ENCODE measurements at places on chromosomes 6 and 20.

- DNase-seq, result no peak
Measured at GRCh38 chr6:141482796-141483597, 649.7 kb upstream of the GJE1 start.

DNA sequence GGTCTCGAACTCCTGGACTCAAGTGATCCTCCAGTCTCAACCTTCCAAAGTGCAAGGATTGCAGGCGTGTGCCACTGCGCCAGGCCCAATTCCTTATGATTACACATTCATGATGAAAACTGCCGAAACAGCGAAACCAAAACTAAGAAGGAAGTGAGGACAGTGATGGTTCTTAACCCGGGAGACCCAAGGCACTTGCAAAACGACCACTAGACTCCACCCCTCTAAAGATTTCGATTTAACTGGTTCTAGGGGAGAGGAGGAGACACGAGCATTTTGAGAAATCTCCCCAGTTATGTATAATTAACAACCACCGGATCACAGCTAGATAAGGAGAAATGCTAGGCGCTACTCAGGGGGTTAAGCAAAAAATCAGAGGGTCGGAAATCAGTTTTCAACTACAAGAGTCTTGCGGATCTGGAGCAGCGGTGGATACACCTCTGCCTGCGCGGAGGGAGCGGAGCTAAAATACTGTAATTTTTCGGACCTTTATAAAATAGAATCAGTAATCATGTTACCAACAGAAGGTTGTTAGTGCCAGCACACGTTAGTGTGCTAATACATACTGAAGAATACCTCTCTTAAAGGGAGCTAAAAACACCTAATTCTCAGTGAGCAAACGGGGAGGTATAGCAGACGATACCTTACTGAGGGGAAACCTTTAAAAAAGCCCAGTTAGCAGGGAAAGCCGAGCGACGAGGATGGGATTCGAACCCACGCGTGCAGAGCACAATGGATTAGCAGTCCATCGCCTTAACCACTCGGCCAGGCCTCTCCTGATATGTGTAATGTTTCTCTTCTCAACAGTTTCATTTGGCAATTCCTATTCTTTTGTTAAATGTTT, 60.0 kb upstream of the BTN3A2 start:
- peak; percentile 83 for DNase-seq

DNA sequence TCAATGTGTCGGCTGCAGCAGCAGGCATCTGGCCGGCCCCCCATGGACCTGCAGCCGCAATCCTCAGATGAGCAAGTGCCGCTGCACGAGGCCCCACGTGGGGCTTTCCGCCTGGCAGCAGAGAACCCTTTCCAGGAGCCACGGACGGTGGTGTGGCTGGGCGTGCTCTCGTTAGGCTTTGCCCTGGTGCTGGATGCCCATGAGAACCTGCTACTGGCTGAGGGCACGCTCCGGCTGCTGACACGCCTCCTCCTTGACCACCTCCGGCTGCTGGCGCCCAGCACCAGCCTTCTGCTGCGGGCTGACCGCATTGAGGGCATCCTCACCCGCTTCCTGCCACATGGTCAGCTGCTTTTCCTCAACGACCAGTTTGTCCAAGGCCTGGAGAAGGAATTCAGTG, 3.5 kb downstream of the AP5S1 start:
- DNase-seq, result no peak

DNA sequence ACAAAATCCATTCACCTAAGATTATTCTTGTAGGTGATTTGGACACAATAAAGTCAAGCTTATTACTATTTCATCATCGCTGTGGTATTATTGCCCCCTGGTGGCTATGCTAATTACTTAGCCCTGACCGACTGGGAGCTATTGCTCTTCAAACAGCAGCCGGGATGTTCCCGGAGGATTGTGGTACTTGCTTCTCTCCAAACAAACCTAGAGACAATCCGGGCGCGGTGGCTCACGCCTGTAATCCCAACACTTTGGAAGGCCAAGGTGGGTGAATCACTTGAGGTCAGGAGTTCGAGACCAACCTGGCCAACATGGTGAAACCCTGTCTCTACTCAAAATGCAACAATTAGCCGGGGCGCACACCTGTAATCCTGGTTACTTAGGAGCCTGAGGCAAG, 15.4 kb upstream of the STMND1 start:
- DNase-seq, result no peak

DNA sequence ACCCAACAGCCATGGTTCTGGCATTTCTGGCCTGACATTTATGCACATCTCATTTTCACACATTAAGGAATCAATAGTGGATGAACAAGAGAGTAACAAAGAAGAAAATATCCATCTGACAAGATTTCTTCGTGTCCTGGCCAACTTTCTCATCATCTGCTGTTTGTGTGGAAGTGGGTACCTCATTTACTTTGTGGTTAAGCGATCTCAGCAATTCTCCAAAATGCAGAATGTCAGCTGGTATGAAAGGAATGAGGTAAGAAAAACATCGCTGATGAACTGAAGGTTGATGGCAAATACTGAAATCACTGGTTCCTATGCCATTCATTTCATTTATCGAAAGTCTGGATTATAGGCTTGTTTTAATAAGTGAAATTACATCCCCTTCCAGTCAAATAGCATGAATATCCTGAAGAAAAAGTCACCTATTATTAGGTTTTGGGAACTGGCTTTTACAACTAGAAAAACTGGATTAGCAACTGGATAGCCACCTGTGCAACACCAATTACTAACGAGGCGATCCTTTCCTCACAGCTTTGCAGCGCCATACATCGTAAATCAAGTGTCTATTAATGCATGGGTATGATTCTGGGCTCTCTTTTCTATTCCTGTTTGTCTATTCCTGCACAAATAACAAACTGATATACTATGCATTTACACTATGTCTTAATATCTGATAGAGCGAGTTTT, 50.2 kb upstream of the NOP56 start:
- no peak for DNase-seq

- DNase-seq, result no peak
Measured at GRCh38 chr20:36720510-36720909, 25.4 kb downstream of the NDRG3 start.

GRCh38 chr6:91509711-91510110, 922.8 kb upstream of the MAP3K7 start:
- DNase-seq, result no peak

- DNase-seq, result no peak
Measured at GRCh38 chr6:137412562-137412961, 81.6 kb downstream of the OLIG3 start.

Data from H1 (cell line).